Cerebellar nuclear complex (tissue), 1 donor: ENCODE measurements at places on chromosomes 12 and 14.

- DNase-seq: no peak
Measured at GRCh38 chr12:113201187-113202177, 16.0 kb downstream of the RITA1 start.

GRCh38 chr12:112617153-112617505 is 174.4 kb upstream of the RPH3A start:
- no peak for DNase-seq

DNA sequence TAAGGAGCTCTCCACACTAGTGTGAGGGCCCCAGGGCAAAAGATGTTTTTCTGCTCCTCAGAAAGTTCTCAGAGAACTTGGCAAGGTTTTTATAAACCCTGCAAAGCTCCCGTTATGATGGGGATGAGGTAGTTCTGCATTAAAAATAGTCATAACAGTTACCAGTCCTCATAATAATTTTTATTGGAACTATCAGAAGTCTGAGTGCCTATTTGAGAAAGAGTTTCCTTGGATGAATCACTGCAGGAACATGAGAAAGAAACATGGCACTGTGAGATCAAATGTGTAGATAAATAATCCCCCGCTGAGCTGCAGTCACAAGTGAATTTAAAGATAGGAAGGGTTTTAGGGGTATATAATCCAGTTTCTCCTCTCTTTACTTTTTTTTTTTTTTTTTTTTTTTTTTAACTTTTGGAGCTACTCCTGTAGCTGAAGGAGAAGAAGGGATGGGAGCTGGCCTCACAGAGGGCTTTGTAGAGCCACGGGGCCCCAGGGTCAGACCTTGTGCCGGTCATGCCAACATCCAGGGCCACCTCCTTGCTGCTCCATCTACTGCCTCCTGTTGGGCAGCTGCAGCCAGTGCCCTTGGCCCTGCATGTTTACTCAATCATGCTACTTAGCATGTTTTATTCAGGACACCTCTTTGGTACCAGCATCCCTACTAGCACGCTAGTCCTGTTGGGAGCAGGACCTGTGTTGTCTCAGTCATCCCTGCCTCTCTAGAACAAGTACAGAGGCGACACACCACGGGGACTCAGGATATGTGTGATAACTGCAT is 39.5 kb downstream of the EVL start:
- no peak for DNase-seq

DNA sequence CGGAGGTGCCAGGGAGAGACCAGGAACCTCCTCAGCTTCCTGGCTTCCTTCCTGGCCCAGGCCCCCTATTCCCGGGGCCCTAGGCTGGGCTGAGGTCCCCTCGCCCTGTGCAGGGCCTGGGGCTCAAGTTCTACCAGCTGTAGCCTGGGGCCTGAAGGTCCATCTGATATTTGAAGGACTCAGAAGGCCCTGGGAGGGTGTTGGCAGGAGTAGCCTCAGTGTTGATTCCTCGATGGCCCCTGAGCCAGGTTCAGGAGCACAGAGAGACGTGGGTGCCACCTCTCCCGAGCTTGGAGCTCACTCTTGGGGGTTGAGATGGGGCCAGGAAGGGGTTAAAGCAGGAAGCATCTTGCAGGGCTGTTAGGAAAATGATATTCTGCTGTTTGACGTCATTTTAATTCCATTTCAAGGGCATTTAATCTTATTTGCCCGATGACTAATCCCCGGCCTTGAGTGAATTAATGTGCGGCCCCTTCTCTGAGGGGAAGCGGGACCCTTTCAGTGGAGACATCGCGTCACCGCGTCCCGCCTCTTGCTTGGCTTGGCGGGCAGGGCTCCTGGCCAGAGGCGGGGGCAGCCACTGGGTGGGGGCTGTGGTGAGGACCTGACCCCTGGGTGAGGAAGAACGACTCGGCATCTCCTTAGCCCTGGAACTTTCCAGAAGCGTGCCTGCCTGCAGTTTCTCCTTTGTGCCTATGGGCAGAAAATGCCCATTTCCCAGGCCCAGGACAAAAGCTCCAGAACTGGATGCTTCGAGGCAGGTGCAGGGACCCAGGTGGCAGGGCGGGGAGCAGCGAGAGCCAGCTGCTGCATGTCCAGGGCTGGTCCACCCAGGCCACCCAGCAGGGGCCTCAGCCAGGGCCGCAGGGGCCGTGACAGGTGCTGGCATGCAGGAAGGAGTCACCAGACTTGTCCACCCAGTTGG is 158.3 kb downstream of the KIF26A start:
- no peak for DNase-seq

- DNase-seq: no peak
Measured at GRCh38 chr14:53375599-53375998, 222.5 kb upstream of the DDHD1 start.

DNA sequence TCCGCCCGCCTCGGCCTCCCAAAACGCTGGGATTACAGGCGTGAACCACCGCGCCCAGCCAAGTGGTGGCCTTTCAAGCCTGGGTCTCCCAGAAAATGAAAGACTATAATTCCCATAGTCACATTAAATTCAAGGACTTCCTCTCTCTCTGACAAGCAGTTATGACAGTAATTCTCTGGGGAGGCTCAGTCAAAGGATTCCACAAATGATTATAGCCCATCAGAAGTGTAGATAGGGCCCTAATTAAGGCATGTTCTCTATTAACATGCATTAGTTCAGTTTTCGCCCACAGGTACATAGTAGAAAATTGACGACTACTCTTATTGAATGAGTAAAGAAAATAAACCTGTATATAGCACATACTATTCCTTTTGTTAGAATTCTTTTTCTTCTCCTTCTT is 16.4 kb downstream of the PRMT8 start:
- no peak for DNase-seq

- DNase-seq: no peak
Measured at GRCh38 chr14:28120391-28120790, 646.2 kb upstream of the FOXG1 start.

- DNase-seq: peak; percentile 62
Measured at GRCh38 chr12:112349431-112349830, 32.8 kb downstream of the HECTD4 start.
